ENCODE measurements at places on chromosomes 12 and 14.

DNA sequence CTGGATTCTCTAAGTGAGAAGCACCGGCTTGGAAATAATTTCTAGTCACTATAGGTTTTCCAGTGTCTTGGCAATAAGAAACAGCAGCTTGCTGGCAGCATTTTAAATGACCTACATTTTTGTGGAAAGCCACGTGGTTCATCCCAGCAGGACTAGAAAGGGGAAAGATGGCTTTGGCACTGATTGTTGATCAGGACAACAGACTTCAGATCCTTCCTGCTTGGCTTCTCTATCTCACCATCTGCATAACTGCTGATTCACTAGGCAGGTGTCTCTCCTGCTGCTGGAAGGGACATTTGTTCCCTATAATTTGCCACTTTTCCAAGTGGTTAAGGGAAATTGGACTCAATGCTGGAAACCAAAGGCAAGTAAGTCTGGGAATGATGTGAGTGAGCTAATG lies 131.0 kb downstream of the TTC8 start:
- DNase-seq = no peak

GRCh38 chr14:31596342-31597095 lies 35.3 kb downstream of the NUBPL start:
- DNase-seq = no peak

DNA sequence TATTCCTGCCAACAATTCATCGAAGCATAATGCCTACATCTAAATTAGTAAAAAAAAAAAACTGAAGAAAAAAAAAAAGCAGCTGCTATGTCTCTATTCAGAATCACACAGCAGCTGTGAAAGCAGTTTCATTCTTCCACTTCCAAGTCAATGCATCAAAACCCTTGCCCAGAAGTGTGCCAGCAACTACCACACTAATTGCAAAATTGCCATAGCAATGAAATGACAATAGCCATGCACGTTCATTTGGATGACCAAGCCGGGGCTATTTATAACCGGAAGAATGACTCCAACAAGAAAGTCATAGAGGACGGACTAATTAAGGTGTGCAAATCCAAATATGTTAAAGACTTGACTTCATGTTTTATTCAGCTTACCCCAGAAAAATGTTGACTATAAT lies 42.5 kb downstream of the SLC2A13 start:
- DNase-seq = no peak

- DNase-seq = no peak
Observed at GRCh38 chr12:91126516-91126915, 15.2 kb upstream of the LUM start.

GRCh38 chr12:89098441-89099112 lies 253.7 kb downstream of the DUSP6 start:
- DNase-seq = no peak

GRCh38 chr12:21438643-21439042 lies 1.2 kb downstream of the PYROXD1 start:
- no peak for DNase-seq

GRCh38 chr14:57352396-57353170 lies 37.8 kb upstream of the NAA30 start:
- DNase-seq = no peak

DNA sequence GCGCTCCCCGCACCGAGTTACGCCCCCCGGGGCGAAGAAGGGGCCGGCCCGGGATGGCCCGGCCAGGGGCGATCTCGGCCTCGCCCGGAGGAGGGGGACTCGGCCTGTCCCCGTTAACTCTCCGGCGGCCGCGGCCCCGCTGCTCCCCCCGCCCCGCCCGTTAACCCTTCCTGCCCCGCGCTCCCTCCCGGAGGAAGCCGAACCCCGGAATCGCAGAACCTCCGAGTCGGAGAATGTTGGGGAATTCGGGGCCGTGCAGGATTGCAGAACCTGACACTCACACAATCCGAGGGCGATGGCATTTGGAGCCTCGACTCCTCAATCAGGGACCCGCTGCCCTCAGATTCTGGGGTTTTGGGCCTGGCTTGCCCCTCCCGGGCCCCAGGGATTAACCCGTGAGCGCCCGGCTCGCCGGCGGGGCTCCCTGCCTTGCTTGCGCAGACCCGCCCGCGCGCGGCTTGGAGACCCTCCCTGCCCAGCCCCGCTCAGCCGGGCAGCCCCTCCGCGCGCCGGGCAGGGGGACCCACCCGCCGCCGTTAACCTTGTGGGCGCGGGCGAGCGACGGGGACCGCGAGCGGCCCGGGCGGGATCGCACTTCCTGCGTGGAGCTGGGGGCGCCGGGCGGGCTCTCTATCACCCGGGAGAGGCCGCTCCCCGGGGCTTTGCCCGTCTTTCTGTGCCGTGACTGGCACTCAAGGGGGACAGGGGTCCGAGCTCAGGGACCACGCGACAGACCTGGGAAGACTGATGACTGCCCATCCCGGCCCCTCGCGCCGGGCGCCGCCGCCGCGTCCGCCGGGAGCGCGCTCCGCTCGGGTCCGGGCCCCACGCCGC lies 18.8 kb downstream of the BEGAIN start:
- no peak for DNase-seq

DNA sequence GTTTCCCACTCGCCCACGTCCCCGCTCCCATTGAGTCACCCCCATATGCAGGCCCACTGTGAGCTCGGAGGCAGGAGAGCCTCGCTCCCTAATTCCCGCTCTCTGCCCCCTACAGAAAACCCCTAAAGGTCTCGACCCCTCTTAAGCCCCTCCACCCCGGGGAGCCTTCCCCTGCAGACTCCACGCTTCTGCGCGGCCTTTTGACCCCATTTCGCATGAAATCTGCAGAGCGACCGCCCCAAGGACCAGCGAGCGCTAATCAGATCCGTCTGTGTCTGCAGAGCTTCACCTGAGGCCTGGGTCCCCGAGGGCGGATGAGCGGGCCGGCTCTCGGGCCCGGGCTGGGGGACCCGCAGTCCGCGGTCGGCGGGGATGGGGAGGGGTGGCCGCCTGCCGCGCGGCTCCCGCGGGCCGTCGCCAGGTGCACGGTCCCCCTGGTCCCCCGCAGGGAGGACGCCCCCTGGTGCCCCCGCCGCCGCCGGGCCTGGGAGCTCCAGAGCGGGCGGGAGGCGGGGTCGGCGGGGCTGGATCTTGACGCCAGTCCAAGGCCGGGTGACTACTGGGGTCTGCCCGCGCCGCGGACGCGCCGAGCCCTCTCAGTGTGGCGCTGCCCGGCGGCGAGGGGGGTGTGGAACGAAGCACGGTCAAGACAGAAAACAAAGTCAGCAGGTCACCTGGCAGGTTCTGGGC lies 10.1 kb downstream of the BMP4 start:
- peak; percentile 65 for DNase-seq

- no peak for DNase-seq
Observed at GRCh38 chr12:125533434-125534029, 468.3 kb downstream of the AACS start.

DNA sequence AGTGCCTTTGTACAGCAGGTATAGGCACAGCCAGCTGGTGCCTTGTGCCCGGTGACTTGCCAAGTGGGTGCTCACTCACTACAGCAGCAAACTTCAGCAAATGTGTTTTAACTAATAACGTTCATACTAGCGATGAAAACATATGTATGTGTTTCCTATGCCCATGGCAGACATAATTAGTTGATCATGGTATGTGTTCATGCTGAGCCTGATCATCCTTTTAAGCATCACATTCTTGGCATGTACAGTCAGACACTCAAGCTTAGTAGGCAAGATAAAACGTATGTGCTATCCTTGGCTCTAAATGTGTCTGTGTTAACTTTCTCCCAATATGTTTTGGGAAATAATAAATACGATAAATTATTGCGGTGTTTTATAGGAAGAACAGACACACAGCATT lies 55.6 kb downstream of the RASSF8 start:
- DNase-seq = no peak

DNA sequence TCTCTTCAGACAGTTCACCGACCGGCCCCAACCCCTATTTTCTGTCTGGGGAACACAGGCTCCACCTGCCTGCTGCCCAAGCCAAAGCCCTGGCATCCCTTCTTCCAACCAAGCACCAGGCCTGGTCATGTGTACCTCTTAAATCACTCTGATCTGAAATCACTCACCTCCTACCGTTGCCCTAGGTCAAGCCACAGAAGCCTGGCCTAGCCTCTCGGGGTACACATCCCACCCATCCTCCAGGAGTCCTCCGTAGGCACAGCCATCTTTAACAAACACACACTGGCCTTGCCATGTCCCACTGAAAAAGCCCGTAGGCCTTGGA lies 81.8 kb downstream of the IRF2BPL start:
- DNase-seq = no peak

GRCh38 chr12:54419088-54419887 lies at the start of gene ITGA5:
TSS of gene ITGA5 (minus strand) at chr12:54419266. CDS start at chr12:54419198, 68 bp downstream.
- peak; percentile 85 for DNase-seq

GRCh38 chr12:76504606-76505005 lies 55.0 kb downstream of the OSBPL8 start:
- no peak for DNase-seq

DNA sequence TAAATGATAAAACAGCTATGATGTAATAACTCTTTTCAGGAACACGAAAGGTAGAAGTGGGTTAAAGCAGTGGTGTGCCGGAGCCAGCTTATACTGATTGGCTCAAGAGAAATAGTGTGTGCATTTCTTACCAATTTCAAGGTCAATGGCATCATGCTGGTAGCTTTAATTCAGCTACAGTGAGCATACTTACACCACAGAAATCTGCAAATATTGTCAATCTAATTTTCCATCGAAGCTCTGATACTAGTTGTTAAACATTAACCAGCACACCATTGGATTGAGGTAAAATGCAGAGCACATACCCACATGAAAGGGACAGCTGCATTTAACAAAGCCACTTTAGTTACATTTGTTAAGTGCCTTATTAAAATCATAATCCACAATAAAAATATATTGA lies 225.7 kb downstream of the KCNC2 start:
- DNase-seq = no peak

DNA sequence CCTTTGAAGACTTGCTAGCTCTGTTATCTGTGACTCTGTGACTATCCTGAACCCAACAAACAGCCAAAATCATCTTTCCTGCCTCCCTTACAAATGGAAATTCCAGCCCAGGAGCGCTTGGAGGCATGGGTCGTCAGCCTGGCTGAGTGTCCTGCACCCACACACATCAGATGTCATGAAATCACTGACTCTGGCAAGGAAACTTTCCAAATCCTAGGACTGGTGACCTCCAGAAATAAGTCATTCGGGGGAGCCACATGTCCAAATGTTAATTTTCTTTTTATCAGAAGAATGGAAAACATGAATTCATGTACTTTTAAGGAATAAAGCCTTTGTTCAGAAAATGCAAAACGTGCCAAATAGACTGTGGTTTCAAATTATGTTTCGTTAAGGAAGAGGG lies 96.3 kb upstream of the EVL start:
- no peak for DNase-seq

DNA sequence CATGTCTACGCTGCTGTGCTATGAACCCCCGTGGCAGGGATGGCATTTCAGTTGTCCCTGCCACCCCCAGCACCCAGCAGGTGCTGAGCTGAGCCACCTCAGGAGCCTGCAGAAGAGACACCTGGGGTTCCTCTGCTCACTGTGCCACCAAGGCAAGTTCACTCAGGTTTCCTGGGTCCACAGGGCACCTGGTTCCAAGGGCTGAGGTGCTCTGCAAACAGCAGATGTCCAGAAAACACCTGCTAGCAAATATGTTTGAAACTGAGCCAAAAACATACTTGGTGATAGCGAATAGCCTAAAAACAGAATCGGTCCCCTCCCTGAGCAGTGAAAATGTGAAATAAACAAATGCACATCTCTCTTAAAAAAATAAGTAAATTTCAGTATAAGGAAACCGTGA lies 35.6 kb upstream of the GPR68 start:
- no peak for DNase-seq

GRCh38 chr12:42342028-42342427 lies 16.1 kb downstream of the PPHLN1 start:
- no peak for DNase-seq

GRCh38 chr12:52260361-52261207 lies 13.9 kb upstream of the KRT86 start:
- DNase-seq = no peak

DNA sequence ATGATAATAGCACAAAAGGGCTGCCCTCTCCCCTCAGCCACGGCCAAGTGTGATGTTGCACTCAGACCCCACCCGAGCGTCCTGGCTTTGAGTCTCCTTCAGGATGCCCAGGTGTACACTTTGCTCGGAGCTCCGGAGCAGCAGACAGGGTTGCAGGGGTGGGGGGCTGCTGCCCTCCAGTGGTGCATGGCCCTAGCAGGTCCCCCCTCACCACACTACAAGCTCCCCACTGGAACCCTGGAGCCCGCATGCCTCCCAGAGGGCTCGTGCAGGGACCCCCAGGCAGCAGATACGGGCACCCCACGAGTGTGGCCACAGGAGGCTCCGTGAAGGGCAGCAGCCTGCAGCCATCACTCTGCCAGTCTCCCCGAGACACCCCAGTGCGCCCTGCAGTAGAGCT lies 69.9 kb upstream of the C14orf180 start:
- no peak for DNase-seq

GRCh38 chr12:79661629-79662028 lies 29.1 kb downstream of the PAWR start:
- DNase-seq = no peak

DNA sequence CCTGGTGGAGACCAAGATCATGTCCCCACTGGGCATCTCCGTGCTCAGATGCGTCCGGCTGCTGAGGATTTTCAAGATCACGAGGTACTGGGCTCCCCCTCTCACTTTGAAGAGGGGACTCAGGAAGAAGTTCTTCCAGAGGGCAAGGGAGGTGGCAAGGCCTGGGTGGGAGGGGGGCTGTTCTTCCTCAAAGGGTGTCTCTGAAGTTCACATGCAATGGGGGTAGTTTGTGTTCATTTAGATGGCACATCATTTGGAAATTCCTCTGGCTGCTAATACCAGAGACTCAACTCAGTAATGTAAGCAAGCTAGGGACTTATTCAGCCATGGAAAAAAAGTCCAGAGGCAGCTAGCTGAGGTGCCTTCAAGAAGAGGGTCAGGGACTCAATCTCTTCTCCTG lies 227.1 kb upstream of the FKBP4 start:
- DNase-seq = no peak

- no peak for DNase-seq
Observed at GRCh38 chr12:58925111-58925611, 4.9 kb upstream of the LRIG3 start.

DNA sequence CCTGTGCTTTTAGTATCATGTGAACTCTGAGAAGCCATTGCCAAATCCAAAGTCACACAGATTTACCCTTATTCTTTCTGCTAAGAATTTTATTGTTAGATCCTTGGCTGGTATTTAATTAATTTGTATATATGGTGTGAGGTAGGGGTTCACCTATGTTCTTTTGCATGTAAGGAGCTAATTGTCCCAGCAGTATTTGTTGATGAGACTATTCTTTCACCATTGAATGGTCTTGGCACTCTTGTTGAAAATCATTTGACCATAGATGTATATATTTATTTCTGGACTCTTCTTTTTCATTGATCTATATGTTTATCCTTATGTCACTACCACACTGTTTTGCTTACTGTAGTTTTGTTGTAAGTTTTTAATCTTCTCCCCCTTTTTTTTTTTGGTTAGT lies 26.2 kb downstream of the G2E3 start:
- no peak for DNase-seq
